ENCODE measurements at places on chromosomes 3 and 15.

DNA sequence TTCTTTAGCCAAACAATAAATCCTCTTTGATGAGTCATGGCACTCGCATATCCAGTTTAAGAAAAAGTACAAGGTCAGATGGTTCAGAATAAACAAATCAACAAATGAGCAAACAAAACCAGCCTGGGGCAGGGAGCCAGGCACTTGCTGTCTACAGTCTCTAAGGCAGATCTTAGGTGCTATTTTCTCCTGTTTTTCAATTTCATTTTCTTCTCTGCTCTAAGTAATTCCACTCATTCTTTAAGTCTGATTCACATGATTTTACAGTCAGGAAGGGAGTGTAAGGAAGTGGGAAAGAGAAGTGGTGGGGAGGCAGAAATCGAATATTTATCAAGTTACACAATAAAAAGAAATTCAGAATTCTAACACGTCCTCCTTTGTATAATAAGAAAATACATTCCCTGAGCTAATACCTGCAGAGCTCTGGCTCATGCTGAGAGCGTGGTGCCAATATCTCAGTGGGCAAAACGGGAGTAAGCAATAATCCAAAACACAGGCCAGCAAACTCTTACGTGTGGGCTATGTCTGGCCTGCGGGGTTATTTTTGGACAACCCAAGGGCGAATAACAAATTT is 298.6 kb downstream of the ADAMTS17 start:
- DNase-seq, result no peak

- no peak for DNase-seq
These were observed 91.0 kb downstream of the BDH1 start for GRCh38 chr3:197464794-197465193.

GRCh38 chr3:52790337-52790736 is 4.3 kb upstream of the ITIH3 start:
- DNase-seq, result no peak

GRCh38 chr3:129316248-129317013 is 37.8 kb downstream of the HMCES start:
- no peak for DNase-seq

GRCh38 chr3:98846101-98846500 is 55.4 kb downstream of the DCBLD2 start:
- no peak for DNase-seq

DNA sequence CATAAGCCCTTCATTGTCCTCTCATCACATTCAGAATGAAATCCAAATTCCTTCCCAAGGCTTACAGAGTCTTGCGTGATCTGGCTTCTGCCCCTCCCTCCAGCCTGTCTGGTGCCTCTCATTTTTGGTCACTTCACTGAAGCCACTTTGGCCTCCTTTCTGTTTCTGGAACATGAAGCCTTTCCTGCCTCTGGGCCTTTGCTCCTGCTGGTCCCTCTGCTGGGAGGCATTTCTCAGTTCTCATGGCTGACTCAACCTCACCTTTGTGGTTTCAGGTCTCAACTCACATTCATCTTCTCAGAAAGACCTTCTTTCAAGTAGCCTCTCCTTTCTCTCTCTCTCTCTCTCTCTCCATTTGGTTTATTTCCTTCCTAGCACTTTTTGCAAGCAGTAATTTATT is 43.9 kb upstream of the BHLHE40 start:
- DNase-seq, result no peak

DNA sequence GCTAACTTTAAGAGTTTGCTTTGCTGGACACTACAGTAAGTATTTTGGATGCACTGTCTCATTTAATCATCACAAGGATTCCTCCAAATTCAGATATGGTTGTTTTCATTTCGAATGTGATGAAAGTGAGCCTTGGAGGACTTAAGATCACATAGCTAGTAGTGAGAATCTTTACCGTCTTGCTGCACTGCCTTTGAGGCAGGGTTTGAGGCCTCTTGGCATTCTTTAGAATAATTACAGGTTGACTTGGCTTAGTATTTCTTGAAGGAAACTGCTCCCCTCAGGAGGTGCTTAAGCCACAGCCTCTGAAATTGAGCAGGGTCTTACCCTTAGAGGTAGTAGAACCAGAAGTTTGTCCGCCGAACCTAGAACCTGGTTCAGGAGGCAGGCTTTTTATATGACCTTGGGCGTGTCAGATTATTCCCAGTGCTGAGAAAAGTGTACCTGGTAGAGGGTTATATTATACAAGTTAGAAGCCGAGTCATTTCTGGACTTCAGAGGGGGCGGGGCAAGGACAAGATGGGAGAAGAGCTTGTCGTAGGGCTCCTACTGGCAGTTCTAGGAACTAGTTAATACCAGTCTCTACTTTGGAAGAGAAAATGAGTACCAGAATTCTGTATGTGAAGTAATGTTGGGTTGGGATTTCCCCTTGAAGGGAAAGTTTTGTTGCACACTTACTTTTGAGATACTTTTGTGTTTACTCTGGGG is 1.1 kb downstream of the TFG start:
- DNase-seq, result no peak

- no peak for DNase-seq
These were observed 34.6 kb upstream of the MUC13 start for GRCh38 chr3:124969190-124969589.

DNA sequence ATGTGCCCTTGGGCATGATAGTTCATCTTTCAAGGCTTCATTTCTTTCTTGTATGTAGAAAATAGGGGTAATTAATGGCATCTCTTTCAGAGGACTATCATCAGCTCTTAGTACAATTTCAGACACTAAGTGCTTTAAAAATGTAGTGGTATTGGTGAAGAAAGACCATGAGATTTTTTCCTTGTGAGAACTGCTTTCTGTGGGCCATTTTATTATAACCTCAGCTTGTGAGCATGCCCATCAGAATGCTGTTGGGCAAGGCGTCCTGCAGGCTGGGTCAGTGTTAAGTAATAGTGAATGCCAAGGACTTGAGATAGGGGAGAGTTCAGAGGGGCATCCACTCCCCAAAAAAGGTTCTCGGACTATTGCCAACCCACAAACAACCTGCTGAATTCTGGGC is 187.9 kb downstream of the GHSR start:
- no peak for DNase-seq

GRCh38 chr15:25797511-25797935 is 65.6 kb downstream of the ATP10A start:
- DNase-seq, result no peak

GRCh38 chr3:172096881-172097420 is 57.6 kb downstream of the FNDC3B start:
- no peak for DNase-seq

DNA sequence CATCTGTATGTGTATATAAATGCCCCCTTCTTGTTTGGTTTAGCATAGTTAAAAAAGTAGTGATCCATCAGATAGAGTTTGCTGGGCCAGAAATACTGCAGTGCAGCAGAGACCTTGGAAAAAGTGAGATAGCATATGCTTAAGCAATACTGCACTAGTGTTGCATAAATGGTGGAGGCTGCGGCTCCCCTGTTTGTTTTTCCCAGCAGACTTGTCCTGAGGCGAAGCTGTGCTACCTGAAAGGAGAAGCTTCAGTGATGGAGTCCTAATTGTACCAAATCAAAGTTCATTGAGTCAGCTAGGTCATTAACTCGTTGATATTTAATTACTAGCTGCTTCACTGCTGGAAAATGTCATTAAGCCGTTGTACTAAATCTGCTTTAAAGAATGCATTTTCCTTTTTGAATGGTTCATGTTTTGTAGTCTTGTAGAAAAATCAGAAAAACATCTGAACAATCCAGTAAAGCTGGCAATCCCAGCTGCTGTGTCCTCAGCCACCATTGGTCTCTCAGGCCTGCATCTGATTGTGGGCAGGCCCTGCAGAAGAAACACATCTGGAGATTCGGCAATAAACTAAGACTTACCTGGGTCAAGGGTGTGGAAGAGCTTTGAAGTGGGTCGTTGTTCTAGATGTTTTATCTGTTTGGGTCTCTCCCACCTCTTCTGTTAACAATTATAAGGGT is 169.6 kb downstream of the B3GALNT1 start:
- no peak for DNase-seq

GRCh38 chr3:188150982-188151381 is 3.0 kb upstream of the LPP start:
- no peak for DNase-seq

DNA sequence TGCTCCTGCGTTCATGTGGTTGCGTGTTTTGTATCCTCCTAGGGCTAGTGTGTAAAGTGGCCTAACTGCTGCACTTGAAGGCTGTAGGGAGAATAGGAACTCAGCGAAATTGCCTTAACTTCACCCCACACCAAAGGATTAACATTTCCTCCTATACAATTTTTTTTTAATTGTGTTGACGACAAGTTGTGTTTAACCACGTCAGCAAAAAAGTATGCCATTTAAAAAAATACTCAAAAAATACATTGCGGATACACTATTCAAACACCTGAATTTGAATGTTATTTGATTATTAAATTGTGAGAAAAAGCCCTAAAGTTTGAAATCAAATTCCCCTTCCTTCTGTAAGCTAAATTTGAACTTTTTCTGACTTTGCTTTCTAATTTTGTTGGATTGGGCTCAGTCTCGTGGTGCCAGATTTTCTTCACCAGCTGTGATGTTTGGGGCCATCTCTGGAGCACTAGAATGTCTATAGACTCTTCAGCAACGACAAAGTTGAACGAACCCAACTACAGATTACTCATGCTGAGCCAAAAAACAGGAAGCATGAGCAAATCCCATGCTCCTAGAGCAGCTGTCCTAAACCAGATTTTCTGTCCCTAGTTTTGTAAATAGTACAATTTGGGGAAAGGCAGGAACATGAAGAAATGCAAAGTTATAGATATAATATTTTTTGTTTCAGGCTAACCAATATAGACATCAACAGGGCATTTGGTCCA is 8.1 kb upstream of the SLC9A9 start:
- DNase-seq, result no peak

- DNase-seq, result no peak
These were observed 1.1 kb downstream of the ZBTB47 start for GRCh38 chr3:42654331-42655201.

- DNase-seq, result no peak
These were observed 153.8 kb downstream of the PGPEP1L start for GRCh38 chr15:98853617-98854420.

- no peak for DNase-seq
These were observed 18.4 kb upstream of the RPLP1 start for GRCh38 chr15:69434238-69434637.

GRCh38 chr3:118772547-118773011 is 262.1 kb downstream of the IGSF11 start:
- no peak for DNase-seq

- DNase-seq, result no peak
These were observed 112.7 kb upstream of the NANOGP8 start for GRCh38 chr15:35197754-35198153.

DNA sequence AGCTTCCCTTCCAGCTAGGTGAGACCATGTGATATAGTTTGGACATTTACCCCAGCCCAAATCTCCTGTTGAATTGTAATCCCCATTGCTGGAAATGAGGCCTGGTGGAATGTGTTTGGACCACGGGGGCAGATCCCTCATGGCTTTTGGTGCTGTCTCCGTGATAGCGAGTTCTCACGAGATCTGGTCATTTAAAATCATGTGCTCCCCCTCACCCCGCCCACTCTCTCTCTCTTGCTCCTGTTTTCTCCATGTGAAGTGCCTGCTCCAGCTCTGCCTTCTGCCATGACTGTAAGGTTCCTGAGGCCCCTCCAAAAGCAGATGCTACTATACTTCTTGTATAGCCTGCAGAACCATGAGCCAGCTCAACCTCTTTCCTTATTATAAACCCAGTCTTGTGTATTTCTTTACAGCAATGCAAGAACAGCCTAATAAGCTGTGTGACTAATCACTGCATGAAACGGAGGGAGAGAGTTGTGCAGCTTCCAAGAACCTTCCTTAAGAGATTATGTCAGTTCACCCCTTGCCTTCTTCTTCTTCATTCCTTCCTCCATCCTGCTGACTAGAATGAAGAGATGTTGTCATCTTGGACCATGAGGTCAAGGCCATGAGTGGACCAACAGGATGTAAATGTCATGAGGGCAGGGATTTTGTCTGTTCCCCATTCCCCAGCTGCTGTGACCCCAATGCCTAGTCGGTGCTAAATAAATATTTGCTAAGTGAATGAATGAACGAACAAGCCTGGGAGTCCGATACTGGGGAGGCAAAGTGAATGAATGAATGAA is 91.0 kb downstream of the CPN2 start:
- no peak for DNase-seq

- DNase-seq, result no peak
These were observed 34.5 kb downstream of the PLA2G4D start for GRCh38 chr15:42059661-42060476.

- no peak for DNase-seq
These were observed at the start of gene PHLDB2 for GRCh38 chr3:111859061-111859973. Gene PHLDB2 (plus strand): TSS chr3:111859265. CDS start chr3:111884078, 24,813 bp downstream.

- DNase-seq, result no peak
These were observed 125.1 kb upstream of the PPP2R3A start for GRCh38 chr3:135840436-135840835.

Data from NCI-H1436 treated with DMSO at 0.1 percent for 48 hours (cell line).